ENCODE measurements at places on chromosomes 5 and 9. TPM values are rescaled to one million over a fixed set of nuclear protein-coding genes. Genes with fewer than 3 reads are reported as not detected.

DNA sequence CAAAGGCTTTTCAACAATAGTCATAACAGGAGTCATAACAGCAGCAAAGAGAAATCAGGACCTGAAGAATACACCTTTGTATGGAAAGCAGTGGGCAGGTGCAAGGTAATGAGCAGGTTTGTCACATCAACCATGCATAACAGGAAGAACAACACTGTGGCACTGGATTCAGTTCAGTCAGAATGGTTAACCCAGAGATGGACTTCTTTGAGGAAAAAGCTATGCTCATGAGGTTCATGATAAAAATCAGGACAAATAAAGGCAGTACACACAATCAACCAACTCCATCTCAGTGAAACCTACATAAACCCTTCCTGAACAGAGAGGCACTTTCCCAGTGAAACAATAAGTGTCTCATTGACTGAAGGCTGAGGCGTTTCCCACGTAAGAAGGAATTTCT, 27.0 kb downstream of the ABITRAM start:
- no peak for DNase-seq

The TAF11L5 gene
- total RNA-seq = not detected

The TSSK1B gene
- not detected for total RNA-seq

- DNase-seq = no peak
Observed at GRCh38 chr9:36402536-36402935, 2.5 kb upstream of the RNF38 start.

The SPINK6 gene
- not detected for total RNA-seq

The NEURL1B gene
- 0.38 TPM for total RNA-seq

DNA sequence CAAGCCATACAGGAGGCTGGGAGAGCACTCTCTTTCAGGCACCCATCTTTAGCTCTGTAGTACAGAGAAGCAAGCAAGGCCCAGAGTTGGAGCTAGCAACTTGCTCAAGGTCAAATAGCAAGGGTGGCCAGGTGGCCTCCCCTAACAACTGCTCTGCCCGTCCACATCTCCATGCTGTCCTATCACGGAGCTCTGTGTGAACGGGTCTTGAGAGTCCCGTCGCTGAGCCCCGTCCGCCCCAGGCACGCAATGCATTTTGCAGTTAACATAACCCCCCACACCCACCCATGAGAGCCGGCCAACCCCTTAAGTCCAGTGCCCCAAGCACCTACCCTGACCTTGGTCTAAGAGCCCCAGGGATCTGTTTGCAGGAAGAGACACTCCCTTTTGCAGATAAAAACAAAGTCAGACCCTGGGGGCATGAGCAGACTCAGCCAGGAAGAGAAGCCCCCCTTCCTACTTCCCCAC, 1.5 kb downstream of the RNF44 start:
- DNase-seq = peak; percentile 37

The CRB2 gene
- total RNA-seq = not detected

DNA sequence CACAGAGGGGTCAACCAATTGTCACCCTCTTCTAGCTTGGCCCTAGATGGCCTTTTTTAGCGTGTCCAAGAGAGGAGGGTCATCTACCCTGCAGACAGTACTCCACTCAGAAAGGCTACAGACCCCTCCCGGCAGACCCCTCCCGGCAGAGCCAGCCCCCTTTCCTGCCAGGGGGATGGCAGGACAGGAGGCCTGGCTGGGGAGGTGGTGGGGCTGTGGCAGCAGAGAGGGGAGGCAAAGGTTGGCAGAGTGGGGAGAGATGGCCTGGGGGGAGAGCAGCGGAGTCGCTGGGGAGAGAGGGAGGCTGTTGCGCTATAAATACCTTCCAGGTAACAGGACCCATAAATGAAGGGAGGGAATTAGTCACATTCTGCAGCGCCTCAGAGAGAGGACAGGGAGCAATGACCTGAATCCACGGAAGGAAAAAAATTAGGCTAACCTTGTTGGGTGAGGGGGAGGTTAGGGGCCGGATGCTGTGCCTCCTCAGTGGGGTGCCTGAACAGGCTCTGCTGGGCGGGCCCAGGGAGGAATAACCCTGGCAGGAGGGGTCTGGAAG, 32.9 kb upstream of the PSD2 start:
- no peak for DNase-seq

Measured in GM23248 (cell line).